ENCODE measurements at places on chromosomes 2 and 18.

GRCh38 chr2:100786297-100786658 is 33.7 kb upstream of the NPAS2 start:
- no peak overlapping the region for H3K4me3 ChIP-seq
- peak; percentile 38 for DNase-seq
- no peaks in the 10 kb centered on the region for H3K27me3 ChIP-seq
- H3K27ac ChIP-seq, result peak overlapping the region; percentile 23
- no peaks in the 10 kb centered on the region for H3K36me3 ChIP-seq

DNA sequence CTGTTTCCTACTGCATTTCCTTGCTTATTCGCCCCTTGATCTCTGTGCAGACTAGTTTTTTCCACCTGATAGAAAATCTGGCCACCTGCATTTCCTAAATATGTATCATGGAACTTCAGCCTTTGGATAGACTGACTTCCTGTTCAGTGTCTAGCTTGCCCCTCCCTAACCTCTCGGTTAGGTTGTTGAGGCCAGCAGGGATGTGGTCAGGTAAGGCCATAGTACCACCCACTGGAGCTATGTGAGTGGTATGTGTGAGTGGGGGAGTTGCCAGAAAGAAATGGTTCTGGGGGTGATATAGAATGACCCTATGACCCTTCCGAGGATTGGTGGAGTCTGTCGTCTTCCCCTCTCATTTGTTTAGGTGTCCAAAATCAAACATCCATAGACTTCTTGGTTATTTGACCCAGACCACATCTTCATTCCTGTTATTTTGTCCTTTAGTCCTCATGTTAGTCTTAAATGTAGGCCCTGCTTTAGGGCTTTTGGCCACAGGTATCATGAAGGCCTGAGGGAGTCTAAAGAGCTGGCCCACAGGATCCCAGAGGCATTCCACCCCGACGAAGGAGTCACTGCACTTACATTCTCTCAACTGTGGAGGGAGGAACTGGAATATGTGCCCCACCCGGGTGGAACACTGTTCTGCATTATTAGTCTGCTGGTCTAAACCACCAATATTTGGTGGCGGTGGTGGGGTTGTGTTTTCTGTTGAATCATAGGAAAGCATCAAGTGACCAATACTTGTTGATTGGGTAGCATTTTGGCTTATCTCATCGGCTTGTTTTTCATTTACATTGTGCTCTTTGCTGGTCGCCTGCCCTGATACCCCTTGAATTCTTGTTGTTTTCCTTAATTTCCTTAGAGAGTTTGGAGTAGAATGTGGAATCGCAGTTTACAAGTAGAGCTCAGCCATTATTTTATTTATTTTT is 21.9 kb downstream of the CAB39 start:
- no peaks in the 10 kb centered on the region for H3K36me3 ChIP-seq
- H3K4me3 ChIP-seq, result no peak overlapping the region
- no peak for DNase-seq
- peaks cover 14% of the 10 kb centered on the region for H3K4me1 ChIP-seq

GRCh38 chr18:41599466-41599865 is 355.6 kb upstream of the PIK3C3 start:
- no peaks in the 10 kb centered on the region for H3K4me1 ChIP-seq
- no peak for DNase-seq
- H3K27me3 ChIP-seq, result no peaks in the 10 kb centered on the region
- H3K36me3 ChIP-seq, result no peaks in the 10 kb centered on the region
- H3K27ac ChIP-seq, result no peak overlapping the region
- no peak overlapping the region for H3K4me3 ChIP-seq

DNA sequence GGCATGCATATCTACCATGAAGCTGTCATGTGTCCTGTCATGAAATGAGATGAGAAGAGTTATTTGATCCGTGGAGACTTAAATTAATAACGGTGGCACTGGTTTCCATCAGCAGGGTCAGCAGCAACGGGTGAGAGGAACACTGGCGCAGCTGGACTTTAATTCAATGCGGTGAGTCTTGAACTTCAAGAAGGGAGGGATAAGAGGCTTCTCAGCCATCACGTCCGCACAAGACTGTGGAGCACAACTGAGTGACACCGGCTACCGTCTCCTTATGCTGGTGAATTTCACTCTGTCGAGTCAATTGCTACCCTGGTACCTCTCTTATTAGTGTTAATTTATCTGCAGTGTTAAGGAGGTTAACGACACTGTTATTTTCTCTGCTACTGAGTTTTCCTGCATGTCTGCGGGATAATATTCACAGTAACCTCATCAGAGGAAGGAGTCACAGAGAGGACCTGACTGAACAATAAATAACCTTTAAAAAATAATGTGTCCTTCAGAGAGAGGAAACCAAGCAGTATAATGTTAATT is 236.8 kb downstream of the EPHA4 start:
- H3K36me3 ChIP-seq, result no peaks in the 10 kb centered on the region
- H3K27me3 ChIP-seq, result no peaks in the 10 kb centered on the region
- no peaks in the 10 kb centered on the region for H3K4me1 ChIP-seq
- no peak overlapping the region for H3K4me3 ChIP-seq
- DNase-seq, result no peak

DNA sequence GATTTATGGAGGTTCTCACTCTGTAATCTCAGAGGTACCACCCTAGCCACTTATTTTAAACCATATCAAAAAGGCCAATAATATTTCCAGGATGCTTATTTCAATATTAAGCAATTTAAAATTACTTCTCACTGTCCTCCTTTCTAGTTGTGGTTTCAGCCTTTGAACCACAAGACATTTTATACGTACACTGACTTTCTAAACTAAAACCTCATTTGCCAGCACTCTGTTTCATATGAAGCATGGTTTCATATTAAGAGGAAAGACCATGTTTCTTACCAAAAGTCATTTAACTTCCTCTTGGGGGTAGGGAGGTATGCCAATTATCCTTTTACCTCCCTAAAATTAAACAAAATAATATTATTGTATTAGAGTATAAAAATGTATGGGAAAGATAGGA is 399.8 kb downstream of the CDH7 start:
- H3K4me3 ChIP-seq, result no peak overlapping the region
- H3K4me1 ChIP-seq, result no peaks in the 10 kb centered on the region
- H3K27me3 ChIP-seq, result no peaks in the 10 kb centered on the region
- no peaks in the 10 kb centered on the region for H3K36me3 ChIP-seq
